ENCODE measurements at places on chromosomes 5 and 9. TPM values are rescaled to one million over a fixed set of nuclear protein-coding genes. Genes with fewer than 3 reads are reported as not detected.

DNA sequence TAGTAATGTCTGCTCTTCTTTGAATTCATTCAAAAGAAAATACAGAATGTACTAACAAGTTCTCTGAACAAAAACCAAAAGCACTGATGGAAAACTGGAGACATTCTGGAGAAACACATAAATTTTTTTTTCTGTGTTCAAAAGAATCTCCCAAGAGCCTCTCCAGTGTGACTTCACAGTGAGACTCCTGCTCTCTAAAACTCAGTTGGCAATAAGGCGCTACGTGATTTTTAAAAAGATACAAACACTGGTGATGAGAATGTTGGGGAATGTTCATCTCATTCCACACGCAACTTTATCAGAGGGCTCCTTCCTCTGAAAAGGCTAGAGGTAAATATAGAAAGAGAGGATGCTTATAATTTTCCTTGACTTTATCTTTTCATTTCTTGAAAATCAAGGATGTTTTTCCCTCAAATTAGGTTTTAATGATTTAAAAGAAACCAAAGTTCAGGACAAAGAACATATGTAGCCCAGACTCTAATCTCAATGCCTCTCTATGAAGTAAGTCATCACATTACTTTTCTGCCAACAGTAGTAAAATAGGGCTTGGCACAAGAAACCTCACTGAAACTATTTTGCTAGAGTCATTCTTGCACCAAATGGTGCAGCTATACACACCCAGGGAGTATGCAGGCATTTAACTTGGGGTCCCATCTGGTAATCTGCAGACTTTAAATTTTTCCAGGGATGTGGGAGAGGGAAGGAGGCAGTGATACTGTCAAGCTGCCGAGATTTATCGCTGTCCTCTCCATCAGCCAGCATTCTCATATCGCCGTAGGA lies 12.9 kb upstream of the AOPEP start:
- DNase-seq: no peak
- no peak overlapping the region for H3K4me3 ChIP-seq
- H3K27me3 ChIP-seq: no peaks in the 10 kb centered on the region
- H3K4me1 ChIP-seq: no peaks in the 10 kb centered on the region
- no peak overlapping the region for H3K27ac ChIP-seq

DNA sequence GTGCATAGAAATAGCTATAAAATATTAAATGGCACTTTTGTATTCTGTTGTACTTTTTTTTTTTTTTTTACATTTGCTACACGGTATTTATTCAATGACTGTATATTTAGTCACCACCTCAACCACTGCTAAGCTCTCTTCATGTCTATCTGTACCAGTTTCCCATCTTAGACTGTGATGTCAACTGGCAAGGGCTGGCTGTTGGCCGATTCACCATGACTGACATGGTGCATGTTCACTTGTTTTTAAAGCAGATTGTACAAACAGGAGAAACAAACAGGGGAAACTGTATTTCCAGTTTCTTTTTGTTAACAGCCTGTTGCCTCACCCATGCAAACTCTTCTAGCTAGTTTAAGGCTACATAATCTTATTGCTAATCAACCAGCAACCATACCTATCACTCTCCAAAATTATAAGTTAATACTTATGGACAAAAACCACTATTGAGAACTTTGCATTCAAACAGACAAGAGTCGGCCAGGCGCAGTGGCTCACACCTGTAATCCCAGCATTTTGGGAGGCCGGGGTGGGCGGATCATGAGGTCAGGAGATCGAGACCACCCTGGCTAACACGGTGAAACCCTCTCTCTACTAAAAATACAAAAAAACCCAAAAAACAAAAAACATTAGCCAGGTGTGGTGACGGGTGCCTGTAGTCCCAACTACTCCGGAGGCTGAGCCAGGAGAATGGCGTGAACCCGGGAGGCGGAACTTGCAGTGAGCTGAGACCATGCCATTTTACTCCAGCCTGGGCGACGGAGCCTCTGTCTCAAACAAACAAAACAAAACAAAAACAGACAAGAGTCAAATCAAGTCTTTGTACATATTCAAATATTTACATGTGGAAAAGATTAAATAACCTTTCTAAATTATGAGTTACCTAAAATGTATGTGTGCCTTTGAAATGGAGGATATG lies 13.2 kb downstream of the ZFAND5 start:
- no peaks in the 10 kb centered on the region for H3K4me1 ChIP-seq
- H3K27me3 ChIP-seq: no peaks in the 10 kb centered on the region
- peaks cover 26% of the 10 kb centered on the region for H3K36me3 ChIP-seq
- DNase-seq: no peak
- H3K4me3 ChIP-seq: no peak overlapping the region
- H3K27ac ChIP-seq: no peak overlapping the region

GRCh38 chr5:142233083-142234032 lies 91.5 kb downstream of the SPRY4 start:
- no peak overlapping the region for H3K27ac ChIP-seq
- no peak overlapping the region for H3K4me3 ChIP-seq
- DNase-seq: no peak
- H3K36me3 ChIP-seq: no peaks in the 10 kb centered on the region

GRCh38 chr9:91192381-91193086 lies 169.2 kb downstream of the AUH start:
- peak overlapping the region; percentile 58 for H3K4me3 ChIP-seq
- peaks cover 51% of the 10 kb centered on the region for H3K4me1 ChIP-seq
- H3K27me3 ChIP-seq: no peaks in the 10 kb centered on the region
- H3K36me3 ChIP-seq: no peaks in the 10 kb centered on the region
- peak overlapping the region; percentile 100 for H3K27ac ChIP-seq

- no peaks in the 10 kb centered on the region for H3K36me3 ChIP-seq
- H3K4me3 ChIP-seq: no peak overlapping the region
- DNase-seq: no peak
Measured at GRCh38 chr9:134775081-134775951, 105.3 kb upstream of the FCN2 start.

ANKRA2 gene
- total RNA-seq: 17.0 TPM
